ENCODE measurements at places on chromosomes 4 and X. TPM values are rescaled to one million over a fixed set of nuclear protein-coding genes. Genes with fewer than 3 reads are reported as not detected.

The TEX13C gene
- total RNA-seq, result not detected

The SPIN2A gene
- total RNA-seq, result 3.7 TPM

The KIT gene
- total RNA-seq, result 11.5 TPM

The CT45A3 gene
- total RNA-seq, result not detected

The MTNR1A gene
- total RNA-seq, result not detected

The HTT gene
- total RNA-seq, result 43.8 TPM

The TCEAL6 gene
- total RNA-seq, result not detected

The MAGEB2 gene
- not detected for total RNA-seq

The SLC4A4 gene
- total RNA-seq, result 13.0 TPM

The NEIL3 gene
- 5.7 TPM for total RNA-seq

The PPM1K gene
- total RNA-seq, result 22.4 TPM

The HCFC1 gene
- 9.4 TPM for total RNA-seq

The FOXR2 gene
- total RNA-seq, result not detected
